ENCODE measurements at places on chromosomes 7 and 10. TPM values are rescaled to one million over a fixed set of nuclear protein-coding genes. Genes with fewer than 3 reads are reported as not detected.

- H3K4me3 ChIP-seq = no peak overlapping the region
- no peak for DNase-seq
- no peak overlapping the region for H3K27ac ChIP-seq
- H3K27me3 ChIP-seq = no peaks in the 10 kb centered on the region
- H3K36me3 ChIP-seq = no peaks in the 10 kb centered on the region
Observed at GRCh38 chr10:83555264-83555663, 584.0 kb upstream of the GHITM start.

- no peaks in the 10 kb centered on the region for H3K36me3 ChIP-seq
- no peaks in the 10 kb centered on the region for H3K27me3 ChIP-seq
- peak overlapping the region; percentile 67 for H3K4me3 ChIP-seq
- peak overlapping the region; percentile 60 for H3K27ac ChIP-seq
- H3K4me1 ChIP-seq = peaks cover 21% of the 10 kb centered on the region
Observed at GRCh38 chr7:17123020-17123419, 175.4 kb upstream of the AHR start.

- peak overlapping the region; percentile 87 for H3K27ac ChIP-seq
- peak; percentile 39 for DNase-seq
- no peaks in the 10 kb centered on the region for H3K27me3 ChIP-seq
- H3K4me1 ChIP-seq = peaks cover 47% of the 10 kb centered on the region
- H3K36me3 ChIP-seq = no peaks in the 10 kb centered on the region
Observed at GRCh38 chr10:60963441-60964256, 19.7 kb upstream of the RHOBTB1 start.

- no peaks in the 10 kb centered on the region for H3K4me1 ChIP-seq
- no peak for DNase-seq
- peaks cover 8% of the 10 kb centered on the region for H3K36me3 ChIP-seq
- H3K27ac ChIP-seq = no peak overlapping the region
Observed at GRCh38 chr7:130102588-130102987, 32.3 kb downstream of the KLHDC10 start.

- H3K36me3 ChIP-seq = peaks cover 5% of the 10 kb centered on the region
- no peaks in the 10 kb centered on the region for H3K27me3 ChIP-seq
Observed at GRCh38 chr7:133934262-133934976, 192.7 kb upstream of the LRGUK start.

DNA sequence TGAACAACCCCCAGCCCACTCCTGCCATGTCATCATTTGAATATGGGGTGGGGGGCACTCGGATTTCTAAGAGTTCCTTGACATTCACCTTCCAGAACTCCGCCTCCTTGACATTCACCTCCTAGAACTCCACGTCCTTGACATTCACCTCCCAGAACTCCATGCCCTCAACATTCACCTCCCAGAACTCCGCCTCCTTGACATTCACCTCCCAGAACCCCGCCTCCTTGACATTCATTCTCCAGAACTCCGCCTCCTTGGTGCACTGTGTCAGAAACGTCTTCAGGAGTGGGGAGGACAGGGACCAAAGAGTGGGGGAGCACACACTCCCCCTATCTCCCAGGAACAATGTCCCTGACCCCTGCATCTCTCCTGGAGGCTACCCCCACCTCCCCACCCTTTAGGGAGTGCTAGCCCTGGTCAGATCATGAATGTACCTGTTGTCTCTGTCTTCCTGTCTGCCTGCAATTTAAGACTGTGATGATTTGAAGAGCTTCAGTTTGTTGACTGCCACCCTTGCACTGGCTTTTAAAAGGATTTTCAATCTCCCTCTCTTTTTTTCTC lies 110.1 kb downstream of the NPTX2 start:
- no peak overlapping the region for H3K27ac ChIP-seq
- DNase-seq = no peak
- no peak overlapping the region for H3K4me3 ChIP-seq
- peaks cover 23% of the 10 kb centered on the region for H3K27me3 ChIP-seq
- H3K4me1 ChIP-seq = no peaks in the 10 kb centered on the region

Gene COL28A1
- 0.14 TPM for total RNA-seq

- peak overlapping the region; percentile 94 for H3K4me3 ChIP-seq
- H3K36me3 ChIP-seq = peaks cover 43% of the 10 kb centered on the region
- H3K27ac ChIP-seq = peak overlapping the region; percentile 91
- peaks cover 68% of the 10 kb centered on the region for H3K4me1 ChIP-seq
- peak; percentile 70 for DNase-seq
Observed at GRCh38 chr7:818031-818699, 14.1 kb upstream of the SUN1 start.

Gene SKIDA1
- 0.81 TPM for total RNA-seq

Gene IFIT1B
- not detected for total RNA-seq

DNA sequence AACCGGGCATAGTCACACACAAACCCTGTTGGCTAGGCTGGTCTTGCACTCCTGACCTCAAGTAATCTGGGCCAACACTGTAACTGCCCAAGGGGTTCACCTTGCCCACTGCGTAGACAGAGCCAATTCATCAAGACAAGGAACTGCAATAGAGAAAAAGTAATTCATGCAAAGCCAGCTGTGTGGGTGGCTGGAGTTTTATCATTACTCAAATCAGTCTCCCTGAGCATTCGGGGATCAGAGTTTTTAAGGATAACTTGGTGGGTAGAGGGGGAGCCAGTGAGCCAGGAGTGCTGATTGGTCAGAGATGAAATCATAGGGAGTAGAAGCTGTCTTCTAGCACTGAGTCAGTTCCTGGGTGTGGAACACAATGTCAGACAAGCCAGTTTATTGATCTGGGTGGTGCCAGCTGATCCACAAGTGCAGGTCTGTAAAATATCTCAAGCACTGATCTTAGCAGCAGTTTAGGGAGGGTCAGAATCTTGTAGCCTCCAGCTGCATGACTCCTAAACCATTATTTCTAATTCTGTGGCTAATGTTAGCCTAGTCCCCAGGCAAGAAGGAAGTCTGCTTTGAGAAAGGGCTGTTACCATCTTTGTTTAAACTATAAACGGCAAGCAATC lies 15.6 kb upstream of the FXYD4 start:
- H3K27ac ChIP-seq = no peak overlapping the region
- DNase-seq = peak; percentile 57
- no peaks in the 10 kb centered on the region for H3K36me3 ChIP-seq
- peaks cover 12% of the 10 kb centered on the region for H3K4me1 ChIP-seq

DNA sequence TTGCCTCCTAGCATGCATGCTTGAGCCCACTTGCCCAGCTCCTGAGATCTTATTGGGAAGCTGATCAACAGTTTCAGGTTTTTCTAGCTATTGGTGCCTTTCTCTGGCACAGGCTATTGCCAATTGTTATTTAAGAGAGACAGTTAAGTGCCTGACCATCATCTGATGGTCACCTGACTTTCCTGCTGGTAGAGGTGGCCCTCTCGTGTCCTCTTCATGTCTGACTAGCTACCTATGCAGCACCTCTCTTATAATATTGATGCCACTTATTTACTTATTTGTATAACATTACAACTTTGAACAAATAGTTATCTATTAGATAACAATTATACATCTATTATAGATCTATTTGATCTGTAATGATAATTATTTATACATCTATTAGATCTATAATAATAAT lies 205.9 kb upstream of the SEMA3D start:
- no peaks in the 10 kb centered on the region for H3K27me3 ChIP-seq
- H3K27ac ChIP-seq = no peak overlapping the region
- no peak for DNase-seq
- no peaks in the 10 kb centered on the region for H3K36me3 ChIP-seq

GRCh38 chr10:7492660-7493046 lies 81.8 kb upstream of the SFMBT2 start:
- no peak overlapping the region for H3K4me3 ChIP-seq
- DNase-seq = no peak
- no peak overlapping the region for H3K27ac ChIP-seq
- no peaks in the 10 kb centered on the region for H3K36me3 ChIP-seq

DNA sequence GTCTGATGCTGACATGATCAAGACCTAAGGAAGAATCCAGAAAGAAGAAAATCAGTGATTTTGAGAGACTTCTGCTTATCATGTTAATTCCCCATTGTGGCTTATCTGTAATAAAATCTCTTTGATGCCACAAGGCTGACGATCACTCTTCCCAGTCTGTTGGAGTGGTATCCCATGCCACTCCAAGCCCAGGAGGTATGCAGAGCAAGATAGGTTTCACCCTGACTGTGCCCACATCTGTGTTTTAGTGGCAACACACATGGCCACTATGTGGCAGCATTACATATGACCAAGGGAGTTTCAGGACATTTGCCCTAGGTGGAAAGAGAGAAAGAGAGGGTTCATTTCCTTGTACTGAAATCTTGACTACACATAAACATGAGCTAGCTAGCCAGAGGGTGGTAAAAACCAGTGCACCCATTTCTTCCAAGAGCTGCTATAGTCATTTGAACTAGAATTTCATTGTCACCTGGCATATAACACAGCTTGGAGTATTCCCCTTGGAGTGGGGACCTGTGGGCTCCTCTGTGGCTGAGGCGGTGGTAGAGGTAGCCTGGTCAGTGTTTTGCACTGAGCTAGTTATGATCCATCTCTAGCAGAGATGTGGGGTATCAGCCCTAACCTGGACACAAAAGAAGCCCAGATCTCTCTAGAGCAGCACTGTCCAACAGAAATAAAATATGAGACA lies 20.8 kb downstream of the LAMB4 start:
- H3K4me1 ChIP-seq = peaks cover 5% of the 10 kb centered on the region
- H3K4me3 ChIP-seq = no peak overlapping the region
- DNase-seq = no peak
- no peaks in the 10 kb centered on the region for H3K36me3 ChIP-seq

DNA sequence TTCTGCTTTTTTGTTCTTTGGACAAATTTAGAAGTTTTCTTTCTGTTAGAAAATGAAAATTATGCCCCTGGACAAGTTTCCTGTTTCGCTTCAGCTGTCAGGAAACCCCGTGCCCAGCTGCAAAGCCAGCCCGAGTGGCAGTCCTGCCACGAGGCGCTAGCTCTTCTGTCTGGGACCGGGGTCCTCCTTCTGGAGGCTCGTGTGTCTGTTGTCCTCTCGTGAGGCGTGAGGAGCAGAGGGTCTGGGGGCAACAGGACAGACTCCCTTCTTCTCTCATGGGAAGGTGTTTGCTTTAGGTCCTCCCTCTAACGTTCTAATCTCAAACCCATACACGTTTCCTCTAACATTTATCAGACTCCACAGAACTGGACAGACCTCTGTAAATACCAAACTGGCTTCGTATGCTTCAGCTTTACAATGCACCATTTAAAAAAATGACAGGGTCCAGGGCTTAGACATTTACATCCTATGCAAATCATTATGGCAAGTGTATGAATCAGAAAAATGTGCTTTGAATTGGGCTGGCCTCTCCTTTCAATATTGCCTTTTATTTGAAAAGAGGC lies 184.5 kb upstream of the SHH start:
- peaks cover 16% of the 10 kb centered on the region for H3K36me3 ChIP-seq
- H3K27ac ChIP-seq = no peak overlapping the region
- no peak for DNase-seq
- H3K27me3 ChIP-seq = no peaks in the 10 kb centered on the region
- no peaks in the 10 kb centered on the region for H3K4me1 ChIP-seq

Gene TAS2R4
- total RNA-seq = 0.13 TPM

DNA sequence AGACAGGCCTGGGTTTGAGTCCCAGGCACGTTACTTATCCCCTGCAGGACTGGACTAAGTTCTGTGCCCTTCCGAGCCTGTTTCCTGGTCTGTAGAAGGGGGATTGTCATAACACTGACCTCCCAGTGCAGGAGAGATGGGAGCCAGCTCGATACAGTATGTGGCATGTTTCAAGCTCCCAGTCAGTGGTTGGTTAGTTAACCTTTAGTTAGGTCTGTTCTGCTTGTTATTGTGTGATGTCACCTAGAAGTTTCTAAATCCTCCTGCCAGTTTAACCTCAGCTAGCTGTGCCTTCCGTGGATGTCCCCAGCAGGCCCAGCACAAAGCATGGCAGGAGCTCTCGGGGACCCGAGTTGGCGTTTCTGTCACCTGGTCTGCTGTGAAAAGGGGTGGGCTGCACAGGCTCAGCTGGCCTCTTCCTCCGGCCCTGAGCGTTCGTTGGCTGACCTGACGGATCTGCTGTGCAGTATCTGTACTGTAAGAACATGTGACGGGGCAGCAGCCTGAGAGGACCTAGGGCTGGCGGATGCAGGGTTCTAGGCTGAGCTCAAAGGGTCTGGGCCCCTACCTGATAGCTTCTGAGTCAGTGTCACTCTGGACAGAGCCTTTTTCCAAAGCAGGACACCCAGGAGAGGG lies 53.0 kb downstream of the SPOCK2 start:
- DNase-seq = no peak
- no peak overlapping the region for H3K4me3 ChIP-seq
- H3K36me3 ChIP-seq = no peaks in the 10 kb centered on the region
- H3K27ac ChIP-seq = no peak overlapping the region
- H3K27me3 ChIP-seq = peaks cover 4% of the 10 kb centered on the region

- H3K36me3 ChIP-seq = no peaks in the 10 kb centered on the region
- no peak for DNase-seq
- no peak overlapping the region for H3K4me3 ChIP-seq
- peaks cover 35% of the 10 kb centered on the region for H3K27me3 ChIP-seq
Observed at GRCh38 chr10:43078175-43078985, 1.5 kb downstream of the RET start.

Gene PROSER2
- 0.63 TPM for total RNA-seq

GRCh38 chr10:101903827-101904550 lies 60.4 kb upstream of the KCNIP2 start:
- H3K27me3 ChIP-seq = no peaks in the 10 kb centered on the region
- no peaks in the 10 kb centered on the region for H3K4me1 ChIP-seq
- DNase-seq = no peak
- H3K4me3 ChIP-seq = no peak overlapping the region
- H3K27ac ChIP-seq = no peak overlapping the region

- no peak overlapping the region for H3K4me3 ChIP-seq
- DNase-seq = no peak
Observed at GRCh38 chr7:22860784-22861482, 38.3 kb upstream of the TOMM7 start.

Gene ATOH7
- 0.12 TPM for total RNA-seq

Gene LRRD1
- total RNA-seq = not detected

Gene ASZ1
- not detected for total RNA-seq

GRCh38 chr10:43647576-43647975 lies 1.1 kb downstream of the ZNF32 start:
- no peak for DNase-seq
- peaks cover 3% of the 10 kb centered on the region for H3K27me3 ChIP-seq
- peaks cover 13% of the 10 kb centered on the region for H3K4me1 ChIP-seq
- H3K36me3 ChIP-seq = peaks cover 52% of the 10 kb centered on the region

DNA sequence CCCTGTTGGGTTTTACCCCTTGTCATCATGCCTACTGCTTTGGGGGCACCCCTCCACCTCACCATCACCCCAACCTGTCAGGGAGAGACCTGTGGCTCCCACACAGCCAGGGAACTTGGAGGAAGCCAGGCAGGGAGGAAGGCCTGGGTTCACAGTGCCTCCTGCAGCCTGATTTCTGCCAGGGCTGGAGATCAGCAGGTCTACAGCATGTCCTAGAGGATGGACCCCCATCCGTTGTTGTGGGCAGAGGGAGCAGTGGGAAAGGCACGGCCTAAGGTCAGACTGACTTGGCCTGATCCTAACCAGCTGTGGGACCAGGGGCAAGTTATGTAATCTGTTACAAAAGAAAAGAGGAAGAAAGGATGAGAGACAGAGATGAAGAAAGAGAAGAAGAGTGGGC lies 28.2 kb downstream of the ZCCHC24 start:
- H3K27me3 ChIP-seq = peaks cover 2% of the 10 kb centered on the region
- no peak overlapping the region for H3K4me3 ChIP-seq
- no peak for DNase-seq
- peaks cover 62% of the 10 kb centered on the region for H3K4me1 ChIP-seq
- H3K27ac ChIP-seq = no peak overlapping the region

All from HFFc6 (cell line).